Dermis blood vessel endothelial cell (primary cell): ENCODE measurements at places on chromosomes 11 and 22. TPM values are rescaled to one million over a fixed set of nuclear protein-coding genes. Genes with fewer than 3 reads are reported as not detected.

Gene VPREB1
- total RNA-seq: not detected in 2 replicates

Gene DNAJB7
- not detected in 2 replicates for total RNA-seq

Gene DDTL
- 0.34 and 0.98 TPM in 2 replicates for total RNA-seq

Gene SLC16A8
- total RNA-seq: 0.05 TPM in 1 of 2 replicates, not detected in the other

Gene SHANK2
- total RNA-seq: 0.37 and 0.68 TPM in 2 replicates

Gene SPECC1L
- total RNA-seq: 56.3 and 77.2 TPM in 2 replicates

Gene GAL3ST3
- 0.60 and 1.4 TPM in 2 replicates for total RNA-seq

Gene C11orf87
- not detected in 2 replicates for total RNA-seq

Gene RHOD
- total RNA-seq: 15.4 and 24.5 TPM in 2 replicates

Gene UPK3A
- not detected in 2 replicates for total RNA-seq

Gene TECTA
- total RNA-seq: 0.42 and 0.51 TPM in 2 replicates

Gene OR52N4
- 0.17 TPM in 1 of 2 replicates, not detected in the other for total RNA-seq

Gene TBX10
- total RNA-seq: not detected in 2 replicates

Gene LARGE2
- not detected in 2 replicates for total RNA-seq

Gene NCAM1
- 2.2 and 3.4 TPM in 2 replicates for total RNA-seq

Gene RBFOX2
- total RNA-seq: 107 and 149 TPM in 2 replicates

Gene FIBIN
- total RNA-seq: 0.05 and 0.17 TPM in 2 replicates

Gene OLFML1
- 0.65 TPM in 1 of 2 replicates, not detected in the other for total RNA-seq

Gene MB
- total RNA-seq: not detected in 2 replicates

Gene UQCR10
- total RNA-seq: 50.5 and 67.6 TPM in 2 replicates

Gene SLC22A25
- total RNA-seq: not detected in 2 replicates

GRCh38 chr11:98568013-98568412 lies 452.7 kb upstream of the CNTN5 start:
- DNase-seq: no peak

- DNase-seq: peak; percentile 92
These were observed 429 bp downstream of the SLC39A13 start for GRCh38 chr11:47408598-47409439.

DNA sequence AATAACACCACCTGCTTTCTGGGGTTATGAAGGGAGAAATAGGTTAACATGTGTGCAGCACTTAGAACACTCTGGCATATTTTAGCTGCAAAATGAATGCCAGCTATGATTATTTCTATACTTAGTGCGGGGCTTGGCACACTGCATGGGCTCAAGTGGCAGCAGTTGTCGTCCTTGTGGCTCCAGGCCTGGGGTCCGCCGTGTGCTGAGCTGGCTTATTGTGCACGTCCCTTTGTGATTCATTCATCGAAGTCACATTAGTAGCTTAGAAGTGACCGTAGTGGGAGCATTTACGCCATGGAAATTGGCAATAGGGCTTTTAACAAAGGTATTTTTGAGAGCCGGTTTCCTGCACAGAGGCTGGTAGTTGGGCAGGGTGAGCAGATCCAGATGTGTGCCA lies 4.2 kb downstream of the RASD2 start:
- no peak for DNase-seq

- no peak for DNase-seq
These were observed 10.0 kb downstream of the GGA1 start for GRCh38 chr22:37618674-37619073.

- DNase-seq: no peak
These were observed 8.0 kb upstream of the SF1 start for GRCh38 chr11:64786308-64786707.

- no peak for DNase-seq
These were observed 88.6 kb upstream of the KCNQ1OT1 start for GRCh38 chr11:2788168-2789071.

DNA sequence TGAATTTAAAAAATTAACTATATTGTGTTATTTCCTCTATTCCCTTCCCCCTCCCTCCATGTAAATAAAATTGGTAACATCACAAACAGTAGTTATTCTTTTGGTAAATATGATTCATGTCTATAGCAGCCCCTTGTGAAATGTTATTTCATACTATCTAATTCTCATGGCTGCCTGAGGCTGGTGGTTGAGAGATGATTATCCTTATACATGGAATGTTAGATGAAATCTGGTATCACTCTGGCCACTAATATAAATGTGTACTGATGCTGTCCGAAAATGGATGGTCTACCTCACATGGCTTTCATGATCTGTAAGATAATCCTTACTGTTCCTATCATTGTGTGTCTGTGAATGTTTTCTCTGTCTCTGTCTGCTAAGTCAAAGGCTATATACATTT lies 25.0 kb upstream of the EXPH5 start:
- DNase-seq: no peak

GRCh38 chr11:120511116-120511819 lies at the start of gene GRIK4:
TSS of gene GRIK4 (plus strand) at chr11:120511748. CDS start at chr11:120660319, 148,571 bp downstream.
- DNase-seq: peak; percentile 87

DNA sequence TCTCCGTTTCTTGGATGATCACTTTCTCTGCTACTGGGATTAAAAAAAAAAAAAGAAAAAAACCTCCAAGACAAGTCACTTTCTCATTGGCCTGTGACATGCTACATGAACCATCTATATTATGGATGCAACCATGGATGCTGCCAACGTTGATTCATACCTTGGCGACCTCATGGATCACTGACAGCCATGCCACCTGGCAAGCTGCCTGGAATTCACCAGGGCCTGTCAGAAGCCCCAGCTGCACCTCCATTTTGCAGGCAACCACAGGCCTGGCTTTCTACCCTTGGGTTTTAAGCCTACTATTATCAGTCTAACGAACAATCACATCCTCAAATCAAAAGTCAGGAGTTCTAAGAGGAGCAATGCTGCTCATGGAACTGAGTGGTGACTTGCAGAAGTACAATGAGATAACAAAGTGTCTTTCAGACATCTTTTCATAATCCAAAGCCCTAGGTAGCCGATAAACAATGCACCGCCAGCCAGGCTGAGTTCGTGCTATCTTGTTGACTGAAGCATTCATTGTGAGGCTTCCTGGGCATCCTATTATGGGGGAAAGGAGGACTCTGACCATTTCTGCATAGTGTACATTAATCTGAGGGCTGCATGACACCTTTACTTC lies 48.0 kb upstream of the CADM1 start:
- DNase-seq: no peak

DNA sequence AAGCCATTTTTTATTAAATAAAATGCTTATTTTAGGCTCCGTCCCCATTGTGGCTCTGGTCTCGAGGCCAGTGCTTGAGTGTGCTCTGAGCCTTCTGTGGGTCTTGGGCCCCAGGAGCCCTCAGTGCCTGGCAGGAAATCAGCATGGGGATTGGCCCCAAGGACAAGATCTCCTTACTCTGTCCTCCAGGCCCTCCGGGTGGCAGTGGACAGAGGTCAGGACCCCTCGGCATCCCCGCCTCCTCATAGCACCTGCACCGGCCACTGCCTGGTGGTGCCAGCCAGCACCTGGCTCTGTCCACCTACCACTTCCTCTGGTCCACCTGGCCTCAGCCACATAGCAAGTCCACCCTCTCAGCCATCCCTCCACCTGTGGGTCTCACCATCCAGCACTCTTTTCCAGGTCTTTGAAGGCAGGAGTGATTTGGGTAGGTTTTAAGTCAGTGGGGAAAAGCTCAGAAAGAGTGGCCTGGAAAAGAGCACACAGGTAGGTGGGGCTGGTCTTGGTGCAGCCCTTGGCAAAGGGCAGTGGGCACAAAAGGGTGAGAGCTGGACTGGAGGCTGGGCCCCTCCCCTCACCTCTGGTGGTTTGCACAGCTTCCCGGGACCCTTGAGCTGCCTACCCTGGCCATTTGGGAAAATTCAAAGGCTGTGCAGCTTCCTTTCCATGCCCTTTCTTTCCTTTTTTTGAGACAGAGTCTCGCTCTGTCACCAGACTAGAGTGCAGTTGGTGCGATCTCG lies 3.5 kb downstream of the CLDN5 start:
- DNase-seq: peak; percentile 22

DNA sequence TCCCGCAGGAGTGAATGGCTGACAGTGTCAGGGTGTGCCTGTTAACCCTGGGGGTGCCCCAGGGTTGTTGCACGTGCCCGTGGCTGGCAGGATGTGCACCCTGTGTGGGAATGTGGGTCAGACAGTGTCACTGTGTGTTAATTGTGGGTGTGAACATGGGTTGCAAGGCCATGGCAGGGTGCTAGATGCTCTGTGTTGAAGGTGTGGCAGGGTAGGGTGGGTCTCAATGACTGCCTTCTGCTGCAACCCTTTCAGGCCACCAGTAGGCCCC lies 8.3 kb downstream of the RIN1 start:
- no peak for DNase-seq

- peak; percentile 34 for DNase-seq
These were observed 19.9 kb downstream of the INCENP start for GRCh38 chr11:62143727-62144126.

DNA sequence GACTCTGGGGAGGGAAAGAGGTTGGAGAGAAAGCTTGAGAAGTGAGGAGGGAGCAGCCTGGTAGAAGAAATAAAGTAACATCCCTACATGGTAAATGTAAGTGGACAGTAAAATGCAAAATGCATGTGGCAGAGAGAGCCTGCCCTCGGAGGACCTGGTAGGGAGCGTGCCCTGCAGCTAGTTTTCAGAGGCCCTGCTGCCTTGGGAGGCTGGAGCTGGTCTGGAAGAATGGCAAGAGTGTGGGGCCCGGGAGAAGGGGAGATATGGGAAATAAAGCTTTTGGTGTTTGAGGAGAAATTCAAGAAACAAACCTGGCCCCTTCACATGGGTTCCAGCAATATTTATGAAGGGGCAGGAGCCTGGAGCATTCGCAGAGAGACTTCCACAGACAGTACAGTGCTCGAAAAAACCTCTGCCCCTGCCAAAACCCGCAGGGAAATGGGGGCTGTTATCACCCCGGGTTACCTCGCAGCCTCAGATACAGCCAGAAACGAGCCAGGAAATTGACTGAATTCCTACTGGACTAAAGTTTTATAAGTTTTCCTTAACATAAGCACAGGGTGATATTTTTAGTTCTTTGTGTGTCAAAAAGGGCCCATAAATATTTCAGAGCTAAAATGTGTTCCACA lies 363.0 kb downstream of the TENM4 start:
- no peak for DNase-seq

- DNase-seq: peak; percentile 61
These were observed 22.6 kb upstream of the PKNOX2 start for GRCh38 chr11:125141686-125142535.

- peak; percentile 30 for DNase-seq
These were observed 37.4 kb downstream of the LARGE2 start for GRCh38 chr11:45959851-45960250.

DNA sequence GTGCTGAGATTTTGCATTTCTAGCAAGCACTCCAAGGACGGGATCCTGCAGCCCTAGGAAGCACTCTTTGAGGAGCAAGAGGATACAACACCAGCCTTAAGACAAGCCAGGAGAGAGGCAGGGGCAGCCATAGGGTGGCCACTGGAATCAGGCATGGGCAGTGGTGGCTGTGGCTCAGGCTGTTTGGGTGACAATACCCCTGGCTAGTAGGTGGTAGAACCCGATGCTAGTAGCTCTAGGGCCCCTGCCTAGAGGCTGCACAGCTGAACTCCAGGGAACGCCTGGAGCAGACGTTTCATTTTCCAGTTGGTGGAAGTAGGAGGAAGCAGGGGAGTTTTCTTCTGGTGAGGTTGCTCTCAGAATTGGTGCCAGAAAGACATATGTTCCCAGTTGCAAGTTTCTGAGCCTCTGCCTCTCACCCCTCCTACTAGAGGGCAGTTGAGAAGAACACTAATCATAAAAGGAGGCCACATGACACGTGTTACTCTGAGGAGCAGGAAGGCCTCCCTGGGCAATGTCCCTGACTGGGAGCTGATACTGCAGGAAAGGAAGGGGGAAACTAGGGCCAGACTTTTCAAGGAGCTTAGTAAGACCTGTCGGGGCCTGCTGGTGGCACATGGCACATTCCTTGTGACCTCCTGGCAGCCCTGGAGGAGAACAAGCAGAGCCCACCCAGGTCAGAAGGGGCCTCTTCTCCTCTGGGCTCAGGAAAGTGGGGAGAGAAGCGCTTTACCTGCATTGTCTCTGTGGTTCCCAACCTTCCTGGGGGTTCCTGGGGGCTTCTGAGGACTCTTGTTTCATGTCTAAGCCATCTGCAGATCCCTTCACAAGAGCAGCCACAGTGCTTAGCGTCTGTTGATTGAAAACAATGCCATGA lies 56.6 kb upstream of the DRD2 start:
- DNase-seq: no peak

DNA sequence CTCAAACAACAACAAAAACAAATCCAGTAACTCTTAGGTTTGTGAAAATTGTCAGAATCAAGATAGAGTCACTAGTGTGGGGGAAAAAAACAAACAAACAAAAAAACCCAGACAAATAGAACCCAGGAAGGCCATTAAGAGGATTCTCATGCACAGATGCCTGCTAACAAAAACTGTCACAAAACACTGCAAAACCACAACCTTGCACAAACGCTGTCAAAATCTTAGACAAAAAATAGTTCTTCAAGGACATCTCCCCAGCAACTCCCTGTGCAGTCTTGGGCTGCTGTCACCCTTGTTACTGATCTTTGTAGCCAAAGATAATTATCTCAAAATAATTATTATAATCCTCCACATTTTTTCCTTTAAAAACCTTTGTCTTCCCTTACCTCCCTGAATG lies 4.6 kb upstream of the ZBED5 start:
- no peak for DNase-seq

- peak; percentile 83 for DNase-seq
These were observed 10.9 kb downstream of the PHLDB1 start for GRCh38 chr11:118618115-118618990.

DNA sequence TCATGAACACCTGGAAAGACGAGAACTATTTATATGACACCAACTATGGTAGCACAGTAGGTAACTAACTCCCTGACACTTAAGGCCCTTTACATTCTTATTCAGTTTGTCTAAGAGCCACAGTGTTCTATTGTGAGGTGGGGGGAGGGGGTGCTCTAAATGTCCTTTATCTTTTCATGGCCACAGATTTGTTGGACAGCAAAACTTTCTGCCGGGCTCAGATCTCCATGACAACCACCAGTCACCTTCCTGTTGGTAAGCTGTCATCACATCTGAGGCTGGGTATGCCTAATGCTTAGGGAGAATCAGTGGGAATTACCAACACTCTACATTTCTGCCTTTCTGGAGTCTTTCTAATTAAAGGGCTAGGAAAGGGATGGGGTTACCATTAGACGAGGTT lies 30.7 kb downstream of the EHF start:
- peak; percentile 53 for DNase-seq

- DNase-seq: no peak
These were observed 21.9 kb upstream of the PANX1 start for GRCh38 chr11:94106716-94107115.

- no peak for DNase-seq
These were observed 157.5 kb downstream of the WNT11 start for GRCh38 chr11:76048763-76049162.

GRCh38 chr11:12798609-12799011 lies 124.4 kb downstream of the TEAD1 start:
- no peak for DNase-seq

- no peak for DNase-seq
These were observed 736.0 kb upstream of the CCDC90B start for GRCh38 chr11:84022201-84022600.

GRCh38 chr11:14967581-14968243 lies 4.4 kb downstream of the CALCA start:
- DNase-seq: no peak

GRCh38 chr11:86446163-86446923 lies 71.7 kb downstream of the CCDC81 start:
- DNase-seq: no peak

DNA sequence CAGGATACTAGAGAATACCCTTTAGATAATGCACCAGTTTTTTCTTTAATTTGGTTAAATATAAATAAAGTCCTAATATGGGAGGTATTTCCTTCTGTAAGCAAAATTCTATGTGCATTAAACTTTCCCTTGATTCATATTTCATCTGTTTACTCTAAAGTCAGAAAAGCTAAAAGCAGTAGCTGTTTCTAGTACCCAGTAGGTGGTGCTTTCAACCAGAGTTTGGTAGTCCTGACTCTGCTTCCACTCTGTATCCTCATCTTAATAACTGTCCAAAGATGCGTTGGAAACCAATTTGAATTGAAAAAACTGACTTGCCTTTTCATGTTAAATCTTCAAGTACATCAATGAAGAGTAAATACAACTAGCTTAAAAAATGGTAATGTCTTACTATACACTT lies 1065.2 kb downstream of the JRKL start:
- DNase-seq: peak; percentile 27
